GM03348 (cell line): ENCODE measurements at places on chromosomes 6 and 20.

DNA sequence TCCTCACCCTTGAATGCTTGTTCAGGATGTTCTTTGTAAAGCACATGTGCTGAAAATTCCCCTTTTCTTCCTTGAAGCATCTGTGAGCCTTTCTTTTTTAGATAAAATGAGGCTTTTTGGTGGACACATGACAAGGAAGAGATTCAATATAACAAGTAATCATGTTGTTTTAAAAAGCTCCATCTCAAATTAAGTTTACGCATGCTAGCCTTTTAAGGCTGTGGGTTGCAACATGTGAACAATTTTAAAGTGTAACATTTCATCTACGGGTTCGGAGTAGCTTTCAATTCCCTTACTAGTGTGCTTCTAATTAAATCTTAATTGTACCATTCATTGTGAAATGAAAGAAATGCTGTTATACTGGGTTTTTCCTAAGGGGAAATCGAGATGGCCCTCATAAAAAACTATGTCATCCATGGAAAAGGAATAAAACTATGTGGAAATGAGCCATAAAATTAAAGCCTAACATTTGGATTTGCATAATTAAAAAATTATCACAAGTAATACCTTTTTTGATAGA, 19.3 kb upstream of the OSTM1 start:
- no peak for DNase-seq

- no peak for DNase-seq
Observed at GRCh38 chr6:151141685-151142084, 98.1 kb upstream of the AKAP12 start.

DNA sequence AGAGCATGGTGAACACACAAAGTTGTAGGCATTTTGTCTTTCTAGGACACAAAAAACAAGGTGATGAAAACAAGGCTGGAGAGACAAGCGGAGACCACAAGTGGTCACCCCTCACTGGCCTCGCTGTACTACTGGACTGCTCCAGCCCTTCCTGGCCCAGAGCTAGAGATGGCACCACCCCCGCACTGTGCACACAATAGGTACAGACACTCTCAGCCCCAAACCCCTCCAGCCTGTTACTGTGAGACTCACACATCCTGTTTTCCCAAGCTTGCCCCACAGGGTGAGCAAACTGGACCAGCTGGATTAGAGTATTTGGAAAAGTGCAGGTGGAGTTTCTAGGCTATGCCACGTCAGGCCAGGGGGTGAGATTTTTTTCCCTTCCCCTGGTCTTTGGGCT, 8.4 kb upstream of the ZSWIM1 start:
- DNase-seq = no peak

GRCh38 chr6:52022675-52023074, 64.7 kb downstream of the PKHD1 start:
- DNase-seq = no peak

DNA sequence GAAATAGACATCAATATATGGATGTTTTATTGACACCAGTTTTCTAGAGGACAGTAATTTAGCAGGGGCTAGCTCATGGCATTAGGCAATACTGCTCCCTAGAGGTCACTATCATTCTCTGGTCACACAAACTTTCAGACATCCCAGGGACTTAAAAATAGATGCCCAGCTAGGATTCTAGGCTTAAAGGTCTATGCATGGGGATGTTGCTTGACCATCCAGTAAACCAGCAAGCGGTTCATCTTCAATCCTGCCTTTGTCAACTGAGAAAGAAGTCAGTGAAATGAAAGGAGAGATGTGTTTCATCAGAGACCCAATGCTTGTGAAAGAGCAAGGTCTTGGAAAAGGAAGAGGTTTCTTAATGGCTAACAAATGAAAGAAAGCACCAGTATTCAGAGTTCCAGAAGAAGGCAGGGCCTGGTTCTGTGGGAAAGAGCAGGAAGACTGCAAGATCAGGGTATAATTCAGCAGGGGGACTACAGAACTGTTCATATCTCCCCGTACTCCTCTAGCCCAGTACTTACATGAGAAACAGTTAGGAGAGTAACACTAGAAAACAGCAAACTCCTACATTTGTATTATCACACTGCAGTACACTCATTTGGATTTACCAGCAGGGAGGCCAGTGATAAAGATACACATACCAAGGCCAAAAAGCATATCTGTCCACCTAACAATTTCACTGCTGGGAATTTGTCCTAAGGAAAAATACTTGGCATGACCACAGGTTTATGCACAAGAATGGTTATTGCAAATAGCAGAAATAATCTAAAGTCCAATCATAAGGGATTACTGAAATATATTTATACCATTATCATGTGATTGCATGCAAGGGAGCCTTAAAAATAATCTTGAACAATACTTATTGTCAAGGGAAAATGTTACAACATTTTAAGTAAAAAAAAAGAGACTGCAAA, 151.4 kb upstream of the LAMA2 start:
- peak; percentile 61 for DNase-seq

- peak; percentile 95 for DNase-seq
Observed at GRCh38 chr6:27871924-27872638, 40.1 kb downstream of the OR2B2 start.
